ENCODE measurements at places on chromosomes 1 and 21.
A peak's percentile ranks its signal among the peaks of the same experiment; 100 is the strongest.

DNA sequence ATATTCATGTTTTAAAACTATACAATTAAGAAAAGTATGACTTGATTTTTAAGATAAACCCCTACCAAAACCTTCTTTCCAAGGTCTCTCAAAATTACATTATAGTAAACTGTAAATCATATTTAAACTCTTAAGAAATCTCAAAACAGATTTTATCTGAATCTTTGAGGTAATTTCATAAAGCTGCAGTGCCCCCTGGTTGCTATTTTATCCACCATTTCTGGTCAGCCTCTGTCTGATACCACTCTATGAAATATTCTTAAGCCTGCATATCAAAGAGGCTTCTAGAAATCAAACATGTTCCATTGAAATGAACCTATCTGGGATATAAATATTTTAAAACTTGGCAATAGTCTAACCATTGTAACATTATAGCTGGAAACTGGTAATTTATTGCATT lies 317.3 kb downstream of the COL11A1 start:
- no peak for DNase-seq

DNA sequence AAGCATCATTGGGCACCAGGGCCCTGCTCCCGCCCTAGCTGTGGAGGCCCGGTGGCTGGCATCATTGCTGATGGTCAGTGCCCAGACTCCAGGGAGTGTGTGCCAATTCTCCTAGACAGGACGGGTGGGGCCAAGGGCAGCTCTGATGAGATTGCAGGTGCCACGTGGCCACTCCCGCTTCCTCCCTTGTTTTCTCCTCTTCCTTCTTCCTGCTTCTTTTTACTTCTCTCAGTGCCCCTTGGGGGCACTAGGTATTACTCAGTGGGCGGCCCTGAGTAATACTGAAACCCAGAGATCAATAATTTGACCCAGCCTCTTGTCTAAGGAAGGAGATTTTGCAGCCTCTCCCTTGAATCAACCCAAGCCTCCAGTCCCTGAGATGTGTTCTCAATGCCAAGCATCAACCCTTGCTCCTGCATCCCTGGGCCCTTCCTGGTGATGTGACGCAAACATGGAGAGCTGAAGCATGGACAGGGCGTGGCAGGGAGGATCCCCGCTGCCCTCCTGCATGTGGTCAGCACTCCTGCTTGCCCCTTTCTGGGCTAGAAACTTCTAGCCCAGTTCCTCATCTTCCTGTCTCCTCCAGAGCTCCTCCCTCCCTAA lies 32.4 kb downstream of the CDK18 start:
- no peak for DNase-seq

DNA sequence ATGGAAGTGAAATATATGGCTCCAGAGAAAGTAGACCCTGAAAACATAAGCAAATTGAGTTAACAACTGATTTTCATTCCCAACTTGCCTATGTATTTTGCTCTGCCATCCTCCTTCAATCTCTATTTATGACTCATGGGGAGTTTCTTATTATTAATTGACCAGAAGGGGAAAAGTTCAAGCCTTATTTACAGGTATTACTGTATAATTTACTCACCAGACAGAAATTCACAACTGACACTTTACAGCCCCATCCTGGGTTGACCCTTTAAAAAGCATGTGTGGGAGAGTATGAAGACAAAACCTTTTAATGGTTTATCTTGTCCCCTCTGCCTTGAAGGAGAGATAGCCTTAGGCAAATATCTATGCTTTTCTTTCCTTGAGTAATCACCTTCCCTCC lies 39.8 kb upstream of the C1orf53 start:
- no peak for DNase-seq

- DNase-seq = no peak
Observed at GRCh38 chr1:4216231-4216630, 316.2 kb upstream of the C1orf174 start.

DNA sequence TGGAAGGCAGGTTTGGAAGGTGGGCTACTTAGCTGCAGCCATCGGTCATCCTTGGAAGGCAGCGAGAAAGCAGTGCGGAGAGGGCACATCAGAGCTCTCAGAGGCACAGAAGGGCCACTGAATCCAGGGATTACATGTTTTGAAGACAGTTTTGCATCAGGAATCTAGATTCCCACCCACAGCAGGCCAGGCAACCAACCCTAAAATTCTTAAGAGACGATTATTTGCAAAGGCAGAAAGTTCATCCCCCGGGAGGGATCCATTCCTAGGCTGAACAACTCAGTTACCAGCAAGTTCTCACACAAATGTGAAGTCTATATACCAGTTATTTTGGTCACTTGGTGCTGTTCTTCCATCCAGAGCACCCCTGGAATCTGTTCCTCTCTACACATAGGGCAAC lies 457.3 kb upstream of the VAMP3 start:
- no peak for DNase-seq

DNA sequence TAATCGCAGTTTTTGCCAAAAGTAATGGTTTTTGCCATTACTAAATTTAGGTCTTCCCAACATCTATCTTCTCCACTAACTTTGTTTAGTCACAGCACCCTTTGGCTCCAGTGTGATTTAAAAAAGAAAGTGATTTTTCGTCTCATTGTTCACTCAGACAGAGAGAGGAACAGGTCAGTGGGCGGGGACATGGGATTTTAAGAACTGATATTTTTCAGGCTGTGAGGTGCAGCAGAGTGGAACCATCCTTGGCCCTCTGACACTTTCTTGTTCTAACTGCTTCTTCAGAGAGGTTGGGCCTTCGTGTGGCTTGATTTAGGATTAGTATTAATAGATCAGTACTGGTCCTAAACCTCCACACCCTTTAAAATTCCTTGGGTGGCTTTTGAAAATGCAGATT lies 38.8 kb downstream of the CASQ2 start:
- DNase-seq = no peak

GRCh38 chr1:220803401-220804201 lies 16.9 kb downstream of the MTARC1 start:
- no peak for DNase-seq

- no peak for DNase-seq
Observed at GRCh38 chr1:179818260-179818659, 59.3 kb downstream of the TOR1AIP2 start.

DNA sequence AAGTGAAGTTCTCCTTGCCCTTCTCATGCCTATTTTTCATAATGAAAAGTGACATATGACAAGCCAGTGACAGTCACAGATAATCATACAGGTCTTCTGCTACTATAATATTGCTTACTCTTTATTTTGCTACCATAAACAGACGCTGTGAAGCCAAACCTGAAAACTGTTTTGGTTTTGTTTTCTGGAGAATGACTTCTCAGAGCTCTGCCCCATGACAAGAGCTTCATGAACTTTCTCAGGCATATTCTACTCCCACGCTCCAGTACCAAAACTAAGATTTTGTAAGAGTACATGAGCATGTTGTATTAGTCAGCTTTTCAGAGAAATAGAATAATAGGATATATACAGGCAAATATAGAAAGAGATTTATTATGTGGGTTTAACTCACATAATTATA lies 64.3 kb upstream of the VTCN1 start:
- DNase-seq = no peak

DNA sequence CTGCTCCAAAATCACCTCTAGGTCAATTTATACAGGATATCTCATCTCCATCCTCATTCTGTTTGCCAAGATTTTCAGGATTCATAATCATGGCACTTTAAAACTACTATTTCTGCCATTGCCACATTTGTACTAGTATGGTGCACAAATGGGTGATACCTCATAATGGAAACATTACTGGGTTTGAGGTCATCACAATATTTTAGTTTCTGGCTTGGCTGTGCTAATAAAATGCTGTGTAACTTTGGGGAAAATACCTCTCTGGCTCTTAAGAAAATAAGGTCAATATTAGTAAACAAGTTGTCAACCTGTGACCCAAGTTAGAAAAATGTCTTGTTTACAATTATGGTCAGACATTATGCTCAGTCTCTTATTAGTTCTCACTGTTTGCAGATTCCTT lies 4.7 kb upstream of the SLAMF7 start:
- DNase-seq = no peak

DNA sequence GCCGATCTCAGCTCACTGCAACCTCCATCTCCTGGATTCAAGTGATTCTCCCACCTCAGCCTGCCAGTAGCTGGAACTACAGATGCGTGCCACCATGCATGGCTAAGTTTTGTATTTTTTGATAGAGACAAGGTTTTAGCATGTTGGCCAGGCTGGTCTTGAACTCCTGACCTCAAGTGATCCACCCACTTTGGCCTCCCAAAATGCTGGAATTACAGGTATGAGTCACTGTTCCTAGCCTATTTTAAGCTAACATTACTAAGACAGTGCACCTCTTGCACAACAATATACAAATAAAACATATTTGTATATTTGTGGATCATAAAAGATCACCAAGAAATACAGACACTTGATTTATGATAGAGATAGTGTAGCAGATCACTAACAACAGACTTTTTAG lies 139.1 kb downstream of the DUSP10 start:
- DNase-seq = no peak

GRCh38 chr1:228989176-228989575 lies 253.9 kb downstream of the RHOU start:
- DNase-seq = no peak

GRCh38 chr1:154353460-154353904 lies 28.2 kb downstream of the ATP8B2 start:
- no peak for DNase-seq

DNA sequence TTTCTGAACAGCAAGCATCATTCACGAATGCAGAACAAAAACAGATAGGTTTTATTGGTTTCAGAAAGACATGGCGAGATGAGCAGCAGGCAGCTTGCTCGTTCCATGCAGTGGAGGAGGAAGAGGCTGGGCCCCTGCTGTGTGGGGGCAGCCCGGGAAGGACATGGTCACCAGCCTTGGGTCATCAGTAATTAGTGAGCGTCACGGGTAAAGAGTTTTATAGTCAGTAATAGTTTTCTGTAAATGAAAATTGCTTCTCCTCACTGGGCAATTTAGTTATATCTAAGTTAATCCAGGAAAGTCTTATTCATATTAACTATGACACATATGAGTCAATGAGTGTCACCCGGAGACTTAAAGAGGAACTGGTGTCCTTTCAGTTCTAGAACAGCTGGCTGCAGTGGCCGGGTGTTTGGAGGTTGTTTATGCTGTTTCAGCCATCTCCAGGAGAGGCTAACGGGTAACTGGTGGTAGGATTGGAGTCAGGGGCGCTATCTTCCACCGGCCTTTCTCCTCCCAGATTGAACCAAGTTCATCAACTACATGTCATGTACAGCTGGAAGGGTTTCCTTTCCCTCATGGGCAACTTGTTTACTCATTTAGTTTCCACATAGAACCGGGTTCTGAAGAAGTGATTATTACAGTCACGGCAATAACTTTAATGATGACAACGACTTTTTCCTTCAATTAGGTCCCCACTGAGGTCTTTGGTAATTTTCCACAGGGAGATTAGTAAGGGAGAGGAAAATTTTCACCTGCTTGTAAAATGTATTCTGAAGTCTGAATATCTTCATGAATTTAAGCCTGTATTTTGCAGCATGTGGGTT lies 34.6 kb upstream of the SLC45A1 start:
- peak; percentile 12 for DNase-seq

DNA sequence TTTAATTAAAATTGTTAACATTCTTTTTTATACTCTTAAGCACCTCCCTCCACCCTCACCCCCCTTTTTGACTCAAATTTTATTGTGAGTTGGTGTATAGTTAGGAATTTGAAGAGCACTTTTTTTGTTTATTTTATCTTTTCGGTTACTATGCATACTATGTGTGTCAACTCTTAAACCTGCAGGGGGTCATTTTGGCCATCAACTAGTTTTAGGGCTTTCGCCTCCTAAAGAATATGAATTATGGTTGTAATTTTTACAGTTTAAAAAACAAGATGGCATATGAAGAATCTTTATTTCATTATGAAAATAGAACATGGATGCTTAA lies 9.7 kb downstream of the BACH1 start:
- no peak for DNase-seq

GRCh38 chr1:32920833-32921232 lies 19.6 kb upstream of the TMEM54 start:
- DNase-seq = no peak

DNA sequence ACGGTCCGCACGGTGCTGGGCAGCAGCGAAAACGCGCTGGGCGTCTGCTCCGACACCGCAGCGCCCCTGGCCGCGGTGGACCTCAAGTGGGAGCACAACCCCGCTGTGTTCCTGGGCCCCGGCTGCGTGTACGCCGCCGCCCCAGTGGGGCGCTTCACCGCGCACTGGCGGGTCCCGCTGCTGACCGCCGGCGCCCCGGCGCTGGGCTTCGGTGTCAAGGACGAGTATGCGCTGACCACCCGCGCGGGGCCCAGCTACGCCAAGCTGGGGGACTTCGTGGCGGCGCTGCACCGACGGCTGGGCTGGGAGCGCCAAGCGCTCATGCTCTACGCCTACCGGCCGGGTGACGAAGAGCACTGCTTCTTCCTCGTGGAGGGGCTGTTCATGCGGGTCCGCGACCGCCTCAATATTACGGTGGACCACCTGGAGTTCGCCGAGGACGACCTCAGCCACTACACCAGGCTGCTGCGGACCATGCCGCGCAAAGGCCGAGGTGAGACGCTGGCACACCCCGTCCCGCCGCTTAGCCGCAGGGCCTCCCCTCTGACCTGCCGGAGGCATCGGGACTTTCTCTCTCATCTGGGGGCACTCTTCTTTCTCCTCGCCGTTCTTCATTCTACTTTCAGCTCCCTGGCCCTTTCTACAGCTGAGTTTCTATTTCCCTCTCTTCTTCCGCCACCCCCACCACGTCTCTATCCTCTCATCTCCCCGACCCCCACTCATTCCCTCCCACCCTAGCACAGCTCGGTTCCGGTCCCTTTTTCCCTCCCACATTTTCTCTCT lies 1.0 kb downstream of the NPR1 start:
- DNase-seq = no peak

DNA sequence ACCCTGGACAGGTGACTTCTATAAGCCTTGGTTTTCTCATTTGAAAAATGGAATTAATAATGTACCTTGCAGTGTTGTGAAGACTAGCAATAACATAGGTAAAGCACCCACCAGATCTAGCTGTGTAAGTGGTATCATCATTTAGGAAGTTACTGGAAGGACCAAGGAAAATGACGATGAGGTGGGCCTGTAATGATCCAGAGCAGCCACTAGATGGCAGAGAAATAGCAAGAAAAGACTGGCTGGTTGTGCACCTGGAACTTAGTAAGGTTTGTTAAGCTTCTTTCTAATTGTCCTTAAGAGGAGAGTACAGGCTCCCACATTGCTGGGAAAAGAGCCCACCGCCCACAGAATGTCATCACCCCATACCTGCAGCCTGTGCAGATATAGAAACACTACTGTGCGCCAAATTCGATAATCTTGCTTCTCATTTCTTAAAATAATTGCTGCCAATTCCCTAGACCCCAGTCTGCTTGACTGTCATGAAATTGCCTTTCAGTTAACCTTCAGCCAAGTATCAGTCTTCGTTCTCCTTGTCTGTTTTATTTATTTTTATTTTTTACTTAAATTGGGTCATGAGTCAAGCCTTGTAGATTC lies 37.2 kb downstream of the WNT4 start:
- DNase-seq = no peak

- no peak for DNase-seq
Observed at GRCh38 chr1:81432654-81433109, 368.1 kb upstream of the ADGRL2 start.

- DNase-seq = no peak
Observed at GRCh38 chr1:25683731-25684130, 67.1 kb downstream of the MAN1C1 start.

DNA sequence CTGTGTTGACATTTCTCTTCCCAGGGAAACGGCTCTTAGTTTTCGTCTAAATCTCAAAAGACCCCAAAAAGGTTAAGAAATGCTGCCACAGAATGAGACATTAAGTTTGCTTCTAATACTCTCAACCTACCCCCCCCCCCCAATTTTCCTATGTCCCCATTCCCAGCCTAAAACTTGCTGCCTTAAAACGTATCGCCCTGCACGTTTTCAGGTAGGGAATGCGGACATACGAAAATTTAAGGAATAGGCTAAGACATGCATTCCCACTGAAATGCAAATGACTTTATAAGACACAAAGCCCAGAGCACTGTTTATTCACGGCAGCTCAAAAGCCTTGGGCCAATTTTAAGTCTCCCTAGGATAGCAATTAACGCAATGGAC lies 45.4 kb downstream of the GFI1 start:
- DNase-seq = no peak

Measured in stimulated activated CD8-positive, alpha-beta memory T cell treated with anti-CD3 and anti-CD28 coated beads, Interleukin-7, amount 100 ng/mL, for 48 hours (primary cell).